Right atrium auricular region (tissue), 2 donors: ENCODE measurements at places on chromosomes 16 and 17.

- no peak for DNase-seq
Observed at GRCh38 chr17:75012096-75012345, 449 bp upstream of the MRPL58 start.

GRCh38 chr16:17269439-17269838 is 201.3 kb downstream of the XYLT1 start:
- DNase-seq, result no peak

DNA sequence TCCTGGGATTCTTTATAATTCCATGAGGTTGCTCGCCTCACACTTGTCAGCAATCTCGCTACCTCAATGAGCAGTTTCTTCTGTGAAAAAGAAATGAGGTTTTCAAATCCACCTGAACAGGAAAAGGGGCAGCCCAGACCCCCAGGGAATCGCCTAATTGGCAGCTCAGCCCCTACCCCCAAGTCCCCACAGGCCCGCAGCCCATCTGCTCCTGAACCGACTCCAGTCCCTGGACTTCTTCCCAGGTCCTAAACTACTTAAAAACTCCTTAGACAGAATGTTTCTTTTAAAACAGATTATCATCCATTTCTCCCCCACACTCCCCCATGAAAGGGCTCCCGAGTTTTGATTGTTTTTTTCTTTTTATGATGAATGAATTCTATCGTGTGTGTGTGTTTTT is 89.8 kb downstream of the PMP22 start:
- no peak for DNase-seq

DNA sequence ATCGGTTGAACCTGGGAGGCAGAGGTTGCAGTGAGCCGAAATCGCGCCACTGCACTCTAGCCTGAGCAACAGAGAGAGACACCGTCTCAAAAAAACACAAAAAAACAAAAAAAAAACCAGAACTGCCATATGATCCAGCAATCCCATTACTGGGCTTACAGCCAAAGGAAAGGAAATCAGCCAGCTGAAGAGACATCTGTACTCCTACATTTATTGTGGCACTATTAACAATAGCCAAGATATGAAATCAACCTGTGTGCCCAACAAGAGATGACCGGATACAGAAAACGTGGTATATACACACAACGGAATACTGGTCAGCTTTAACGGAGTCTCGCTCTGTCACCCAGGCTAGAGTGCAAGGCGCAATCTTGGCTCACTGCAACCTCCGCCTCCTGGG is 14.6 kb downstream of the FANCA start:
- DNase-seq, result no peak

DNA sequence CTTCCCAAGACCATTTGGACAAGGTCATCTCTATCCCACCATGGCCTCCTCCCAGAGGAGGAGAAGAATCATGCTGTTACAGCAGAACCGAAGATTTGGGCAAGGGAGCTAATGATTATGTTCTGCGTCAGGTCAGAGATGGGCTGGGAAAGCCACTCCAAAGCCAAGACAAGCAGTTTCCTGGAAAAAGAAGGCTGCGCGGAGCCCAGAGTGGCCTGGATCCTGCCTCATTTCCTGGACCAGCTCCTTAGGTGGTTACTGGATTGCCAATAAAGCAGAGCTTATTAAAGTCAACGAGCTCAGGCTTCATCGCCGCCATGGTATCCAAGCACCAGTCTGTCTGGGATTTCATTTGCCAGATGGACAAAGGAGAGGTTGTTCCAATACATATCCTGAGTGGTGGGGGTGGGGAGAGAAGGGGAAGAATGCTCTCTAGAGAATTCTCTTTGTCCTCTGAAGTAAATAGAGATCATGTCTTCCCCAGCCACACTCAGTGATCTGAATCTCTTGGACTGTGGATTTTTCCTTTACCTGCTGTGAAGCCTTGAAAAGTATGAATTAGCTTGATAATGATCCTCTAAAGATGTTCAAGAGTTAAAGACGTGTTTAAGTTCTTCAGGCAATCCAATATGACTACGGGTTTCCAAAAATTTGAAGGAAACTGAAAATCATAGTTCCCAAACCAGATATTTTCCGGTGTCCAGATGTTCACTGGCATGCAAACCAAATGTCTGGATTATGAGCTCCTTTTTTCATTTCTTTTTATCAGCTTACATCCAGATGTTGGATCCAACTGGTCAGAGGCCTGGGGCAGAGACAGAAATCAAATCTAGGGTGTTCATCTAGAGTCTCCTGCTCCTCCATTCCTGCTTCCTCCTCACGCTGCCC is 17.7 kb downstream of the PRAC1 start:
- no peak for DNase-seq

DNA sequence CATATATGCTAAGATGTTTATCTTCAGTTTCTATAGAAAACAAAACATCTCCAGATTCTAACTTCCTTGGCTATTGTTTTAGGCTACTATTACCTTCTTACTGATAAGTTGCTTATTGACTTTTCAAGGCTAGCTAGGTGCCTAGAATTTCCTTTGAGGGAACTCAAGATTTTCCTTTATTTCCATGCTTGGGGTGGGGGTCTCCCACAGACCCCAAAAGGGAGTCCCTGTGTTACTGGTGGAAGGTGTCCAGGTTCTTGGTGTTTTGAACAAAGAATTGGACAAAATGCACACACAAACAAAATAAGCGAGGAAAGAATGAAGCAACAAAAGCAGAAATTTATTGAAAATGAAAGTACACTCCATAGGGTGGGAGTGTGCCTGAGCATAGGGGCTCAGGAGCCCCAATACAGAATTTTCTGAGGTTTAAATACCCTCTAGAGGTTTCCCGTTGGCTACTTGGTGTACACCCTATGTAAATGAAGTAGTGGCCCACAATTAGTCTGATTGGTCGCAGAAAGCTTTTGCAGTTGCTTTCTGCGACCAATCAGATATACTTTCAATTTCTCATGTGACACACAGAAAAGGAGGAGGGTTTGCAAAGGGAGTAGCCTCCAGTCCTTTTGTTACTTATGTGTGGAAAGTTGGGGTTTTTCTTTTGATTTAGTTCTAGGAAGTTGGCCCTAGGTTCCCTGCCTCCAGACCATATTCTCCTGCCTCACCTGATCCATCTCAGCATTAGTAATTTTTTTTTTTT is 67.5 kb downstream of the MARF1 start:
- DNase-seq, result no peak

- no peak for DNase-seq
Observed at GRCh38 chr17:1945621-1946020, 79.5 kb downstream of the RTN4RL1 start.

DNA sequence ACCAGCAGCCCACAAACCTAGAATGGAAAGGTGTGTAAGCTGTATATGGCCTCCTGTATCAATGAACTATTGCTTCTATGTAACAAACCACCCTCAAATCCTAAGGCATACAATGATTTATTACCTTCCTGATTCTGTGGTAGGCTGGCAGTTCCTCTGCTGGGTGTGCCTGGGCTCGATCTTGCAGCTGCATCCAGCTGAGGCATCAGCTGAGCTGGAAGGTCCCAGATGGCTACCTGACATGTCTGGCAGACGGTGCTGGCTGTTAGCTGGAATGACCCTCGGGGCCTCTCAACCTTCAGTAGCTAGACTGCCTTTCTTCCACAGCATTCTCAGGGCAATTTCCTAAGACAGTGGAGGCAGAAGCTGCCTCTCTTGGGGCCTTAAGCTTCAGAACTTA is 152.7 kb downstream of the RAB11FIP4 start:
- no peak for DNase-seq
